Epithelial cell of proximal tubule (primary cell): ENCODE measurements at places on chromosomes 6 and 20. TPM values are rescaled to one million over a fixed set of nuclear protein-coding genes. Genes with fewer than 3 reads are reported as not detected.

DNA sequence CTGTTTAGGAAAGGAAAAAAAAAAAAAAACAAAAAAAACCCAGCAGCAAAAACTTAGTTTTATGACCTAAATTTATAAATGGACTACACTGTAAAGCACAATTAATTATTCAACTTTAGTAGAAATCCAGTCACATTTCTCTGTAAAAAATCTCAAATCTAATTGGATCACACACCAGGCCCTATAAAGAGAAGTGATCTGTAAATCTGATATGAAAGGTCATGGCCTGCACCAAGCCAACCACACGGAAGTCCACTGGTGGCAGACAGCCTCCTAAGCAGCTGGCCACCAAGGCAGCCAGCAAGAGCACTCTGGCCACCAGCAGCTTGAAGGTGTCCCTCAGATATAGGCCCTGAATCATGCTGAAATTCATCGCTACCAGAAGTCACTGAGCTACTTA, 131.6 kb downstream of the HFE start:
- DNase-seq, result no peak

GRCh38 chr20:31494131-31494530, 19.0 kb downstream of the REM1 start:
- no peak for DNase-seq

GRCh38 chr6:134707342-134708031, 242.4 kb downstream of the ALDH8A1 start:
- DNase-seq, result peak; percentile 94

DNA sequence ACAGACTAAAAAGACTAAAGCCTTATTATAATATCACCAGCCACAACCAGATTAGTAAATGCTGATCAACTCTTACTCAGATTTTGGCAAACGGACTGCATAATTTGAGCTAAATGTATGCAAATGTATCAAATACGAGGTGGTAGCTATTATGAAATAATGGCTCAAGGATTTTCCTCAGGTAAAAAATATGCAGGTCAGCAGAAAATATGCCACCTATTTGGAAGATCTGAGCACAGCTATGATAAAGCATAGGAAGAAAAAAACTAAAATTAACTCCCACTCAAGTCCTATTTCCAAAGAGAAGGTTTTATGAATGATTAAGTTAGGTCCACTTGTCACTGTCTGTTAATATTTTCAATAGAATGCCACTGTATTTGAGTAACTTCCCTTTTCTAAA, 22.4 kb downstream of the SYCP2 start:
- no peak for DNase-seq

- no peak for DNase-seq
Measured at GRCh38 chr20:63696306-63696627, 185 bp upstream of the TNFRSF6B start.

- no peak for DNase-seq
Measured at GRCh38 chr6:71411882-71412281, 123.3 kb downstream of the OGFRL1 start.

DNA sequence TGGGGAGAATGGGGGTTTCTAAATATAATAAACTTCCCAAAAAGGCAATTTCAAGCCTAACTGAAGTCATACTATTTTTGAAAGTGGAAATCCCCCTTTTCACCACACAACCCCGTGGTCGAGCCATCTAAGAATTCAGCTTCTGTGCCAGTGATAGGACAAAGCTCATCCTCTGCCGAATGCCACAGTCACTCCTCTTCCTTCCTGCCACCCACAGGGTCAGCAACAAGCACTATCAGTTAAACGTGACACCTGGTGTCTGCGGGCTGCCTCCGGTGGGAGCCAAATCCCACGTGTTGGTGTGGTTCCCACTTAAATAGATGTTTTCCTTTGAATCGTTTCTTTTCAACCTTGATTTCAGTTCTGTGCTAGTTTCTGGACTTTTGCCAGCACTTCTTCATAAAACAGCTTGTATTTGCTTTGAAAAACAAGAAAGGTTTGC, 60.7 kb downstream of the TNFAIP3 start:
- no peak for DNase-seq

DNA sequence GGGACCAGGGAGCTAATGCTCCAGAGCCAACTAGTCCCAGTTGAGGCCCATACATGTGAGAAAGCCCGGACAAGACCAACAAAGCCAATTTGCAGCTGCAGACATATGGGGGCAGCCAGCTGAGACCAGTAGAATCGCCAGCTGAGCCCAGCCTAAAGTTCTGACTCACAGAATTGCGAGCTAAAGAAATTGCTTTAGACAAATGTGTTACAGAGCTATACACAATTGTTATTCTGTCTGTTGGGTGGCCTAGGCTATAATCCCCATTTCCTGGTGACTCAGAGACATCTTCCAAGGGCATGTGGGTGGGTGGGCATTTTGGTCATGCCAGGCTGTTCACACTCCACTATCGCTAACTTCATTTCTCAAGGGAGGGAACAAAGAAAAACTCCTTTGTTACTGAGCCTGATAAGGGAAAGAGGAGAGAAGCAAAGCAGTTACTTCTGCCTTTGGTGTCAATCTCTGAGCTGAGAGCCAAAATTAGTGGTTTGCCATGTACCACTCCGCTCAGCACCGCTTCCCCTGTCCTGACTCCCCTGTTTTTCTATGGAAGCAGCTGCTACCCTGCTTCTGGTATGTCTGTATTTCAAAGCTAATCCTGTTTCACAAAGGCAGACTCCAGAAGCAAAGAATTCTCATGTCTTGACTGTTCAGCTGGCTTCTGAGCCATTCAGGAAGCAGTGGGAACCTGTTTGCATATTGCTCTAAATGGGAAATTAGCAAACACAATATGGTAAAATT, 26.1 kb downstream of the SCP2D1 start:
- no peak for DNase-seq

Gene F13A1
- 5.4 TPM in 1 of 2 replicates, not detected in the other for total RNA-seq

Gene ZBP1
- total RNA-seq, result not detected in 2 replicates

Gene HIVEP2
- total RNA-seq, result 8.9 and 12.3 TPM in 2 replicates

Gene TLDC2
- total RNA-seq, result 0.17 and 1.1 TPM in 2 replicates

DNA sequence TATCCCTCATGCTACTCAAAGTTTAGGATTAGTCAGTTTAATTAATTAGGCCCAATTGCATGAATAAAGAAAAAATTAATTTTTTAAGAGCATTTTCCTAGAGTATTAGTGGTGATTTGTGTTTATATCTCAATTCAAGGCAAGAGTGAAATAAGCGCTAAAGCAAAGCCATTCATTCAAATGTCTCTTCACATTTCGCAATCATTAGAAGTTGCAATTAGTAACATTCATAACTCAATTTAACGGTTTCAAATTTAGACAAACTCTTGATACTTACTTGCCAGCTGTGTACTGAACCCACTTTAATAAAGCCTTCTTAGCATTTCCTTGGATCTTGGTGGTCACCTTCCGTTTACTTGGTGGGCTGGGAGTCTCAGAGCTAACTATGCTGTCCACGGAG, 127.2 kb downstream of the SYNE1 start:
- no peak for DNase-seq

- no peak for DNase-seq
Measured at GRCh38 chr20:47263080-47263464, 93.4 kb downstream of the ZMYND8 start.

Gene RHAG
- total RNA-seq, result not detected in 2 replicates

DNA sequence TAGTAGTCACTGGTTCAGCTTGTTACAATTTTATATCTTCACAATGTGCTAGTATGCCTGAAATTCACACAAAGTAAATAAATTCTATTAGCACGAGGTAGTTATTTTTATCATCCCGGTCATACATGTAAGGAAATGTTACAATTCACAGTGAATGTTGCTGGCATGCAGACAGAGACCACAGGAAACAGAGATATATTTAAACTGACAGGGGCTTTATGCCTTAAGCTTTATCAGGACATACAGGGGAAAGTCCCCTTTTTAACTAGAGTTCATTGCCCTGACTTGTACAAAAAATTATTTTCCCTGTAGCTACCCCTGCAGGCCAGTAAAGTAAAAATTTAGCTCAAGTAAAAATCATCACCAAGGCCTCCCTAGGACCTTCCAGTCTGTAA, 712.0 kb upstream of the NRSN1 start:
- no peak for DNase-seq

Gene ETV7
- total RNA-seq, result 0.87 and 3.2 TPM in 2 replicates

GRCh38 chr6:24426729-24427446, 24.2 kb downstream of the MRS2 start:
- DNase-seq, result no peak

Gene VSTM2L
- 2.8 and 4.5 TPM in 2 replicates for total RNA-seq

DNA sequence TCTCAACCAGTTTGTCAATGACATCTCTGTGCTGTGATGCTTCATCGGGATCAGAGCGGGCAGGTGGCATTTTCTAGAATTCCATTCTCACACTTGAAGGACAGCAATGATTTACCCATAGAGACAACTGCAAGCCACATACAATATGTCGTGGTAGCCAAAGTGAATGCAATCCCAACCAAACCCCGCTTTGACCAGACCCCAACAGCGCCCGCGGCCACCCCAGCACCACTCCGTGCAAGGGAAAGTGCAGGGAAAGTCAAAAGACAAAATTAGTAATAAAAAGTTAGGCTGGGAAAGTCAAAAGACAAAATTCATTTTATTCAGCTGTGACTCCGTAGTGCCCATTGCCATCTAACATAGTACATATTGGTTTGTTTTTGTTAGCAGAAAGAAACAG, 88.8 kb upstream of the EYA2 start:
- DNase-seq, result no peak
